GM04503 (cell line): ENCODE measurements at places on chromosomes 5 and 9.

DNA sequence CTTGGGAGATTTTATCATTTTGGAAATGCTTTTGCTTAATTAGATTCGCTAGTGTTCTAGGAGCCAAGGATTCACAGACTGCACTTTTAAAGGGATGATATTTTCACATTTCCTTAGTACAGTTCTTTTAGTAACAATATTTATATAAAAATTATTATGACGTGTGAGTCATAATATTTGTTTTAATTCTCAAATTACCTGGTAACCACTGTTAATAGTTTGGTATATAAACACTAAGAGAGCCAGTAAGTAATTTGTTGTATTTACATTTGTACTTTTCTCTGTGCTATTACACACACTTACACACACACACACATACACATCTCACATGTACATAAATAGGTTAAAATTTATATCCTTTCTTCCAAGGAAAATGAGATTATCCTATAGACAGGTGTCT is 58.8 kb upstream of the RAD23B start:
- no peak for DNase-seq

DNA sequence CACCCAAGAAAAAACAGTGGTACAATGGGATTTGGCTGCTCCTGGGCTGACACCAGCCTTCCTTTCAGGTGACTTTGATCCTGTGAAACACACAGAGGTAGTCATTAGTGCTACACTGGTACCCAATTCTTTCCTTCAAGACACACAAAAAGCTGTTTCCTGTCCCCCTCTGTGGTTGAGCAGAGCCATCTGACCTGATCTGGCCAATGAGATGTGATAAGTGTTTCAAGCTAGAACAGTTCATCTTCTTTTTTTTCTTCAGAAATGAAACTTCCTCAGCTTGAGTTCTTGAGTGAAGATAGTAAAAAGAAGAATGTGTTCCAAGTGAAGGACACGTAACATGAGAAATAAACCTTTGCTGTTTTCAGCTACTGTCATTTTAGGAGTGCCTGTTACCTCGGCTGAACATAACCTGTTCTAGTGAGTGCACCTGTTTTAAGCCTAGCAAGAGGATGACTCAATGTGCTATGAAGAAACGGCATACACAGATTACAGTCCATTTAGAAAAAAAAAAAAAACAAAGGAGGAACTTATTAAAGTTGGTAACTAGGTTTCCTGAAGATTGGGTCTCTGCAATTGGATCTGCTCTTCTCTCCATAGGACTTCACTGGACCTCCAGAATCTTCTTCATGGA is 287.8 kb downstream of the GAS1 start:
- DNase-seq, result no peak

- DNase-seq, result no peak
Observed at GRCh38 chr5:139382807-139383206, 290 bp downstream of the SLC23A1 start.

DNA sequence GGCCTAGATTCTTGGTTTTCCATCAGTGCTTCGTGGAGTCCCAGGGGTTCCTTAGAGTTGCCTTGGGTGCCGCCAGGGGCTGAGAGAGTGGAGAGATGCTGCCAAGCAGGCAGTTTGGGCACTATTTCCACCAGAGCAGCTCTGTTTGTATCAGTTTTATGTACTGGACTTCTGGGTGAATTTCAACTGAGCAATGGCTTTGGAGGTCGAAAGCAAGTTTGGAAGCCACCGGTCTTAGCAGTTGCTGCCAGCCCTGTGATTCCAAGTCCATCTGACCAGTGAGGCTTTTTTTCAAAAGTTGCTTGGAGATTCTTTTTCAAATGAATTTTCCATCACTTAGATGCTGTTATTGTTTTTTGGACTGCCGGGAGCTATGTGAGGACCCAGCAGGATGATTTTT is 68.5 kb downstream of the ANGPTL2 start:
- DNase-seq, result no peak

DNA sequence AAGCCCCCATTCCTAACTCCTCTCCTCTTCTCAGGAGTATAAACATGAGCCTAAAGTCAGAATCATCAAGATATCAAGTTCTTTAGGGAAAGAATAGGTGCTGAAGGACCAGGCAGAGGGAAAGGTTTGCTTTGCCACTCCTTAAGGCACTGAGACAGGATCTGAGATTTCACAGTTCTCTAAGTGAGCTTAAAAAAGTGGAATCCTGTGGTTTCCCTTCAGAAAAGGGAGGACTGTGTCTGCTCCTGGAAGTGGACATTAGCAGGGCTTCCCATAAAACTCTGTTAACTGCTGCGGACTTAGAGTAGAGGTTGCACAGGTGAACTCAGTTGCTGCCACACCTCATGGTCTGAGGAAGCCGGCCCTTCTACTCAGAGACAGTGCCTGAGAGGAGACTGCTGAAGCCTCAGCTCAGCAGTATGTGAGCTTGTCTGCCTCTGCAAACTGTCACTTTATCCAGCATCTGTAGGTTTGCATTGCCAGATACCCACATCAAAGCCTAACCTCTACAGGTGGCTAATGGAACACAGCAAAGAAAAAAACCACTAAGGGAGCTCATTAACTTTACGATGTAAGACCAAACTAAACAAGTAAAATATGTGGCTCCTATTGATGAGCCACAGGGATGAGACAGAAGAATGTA is 42.9 kb downstream of the RIC1 start:
- DNase-seq, result no peak

GRCh38 chr5:107704681-107705401 is 34.1 kb upstream of the EFNA5 start:
- no peak for DNase-seq

GRCh38 chr5:6961837-6962635 is 248.8 kb downstream of the TENT4A start:
- no peak for DNase-seq

GRCh38 chr9:116991051-116991450 is 303.9 kb downstream of the TRIM32 start:
- no peak for DNase-seq

- no peak for DNase-seq
Observed at GRCh38 chr9:134391319-134392231, 65.3 kb downstream of the RXRA start.

DNA sequence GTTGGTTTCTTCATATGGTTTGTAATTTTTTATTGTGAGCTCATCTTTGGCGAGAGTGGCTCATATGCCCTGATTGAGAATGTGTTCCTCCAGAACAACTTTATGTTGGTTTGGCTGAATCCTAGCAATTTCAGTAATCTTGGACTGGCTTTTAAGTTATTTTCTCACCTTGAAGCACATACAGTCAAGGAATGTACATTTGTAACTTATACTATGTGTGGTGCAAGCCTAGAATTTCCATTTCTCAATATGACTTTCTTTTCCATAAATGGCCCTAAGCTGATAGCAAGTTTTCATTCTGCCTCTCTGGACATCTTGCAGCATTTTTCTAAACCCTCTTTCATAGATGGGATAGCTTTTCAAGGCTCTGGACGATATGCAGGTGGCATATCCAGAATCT is 247.5 kb downstream of the DOCK8 start:
- DNase-seq, result no peak

GRCh38 chr5:57891443-57891842 is 408.8 kb upstream of the ACTBL2 start:
- no peak for DNase-seq

- no peak for DNase-seq
Observed at GRCh38 chr5:5881294-5881693, 458.8 kb downstream of the ICE1 start.

GRCh38 chr9:135848341-135849047 is 58.9 kb downstream of the CAMSAP1 start:
- DNase-seq, result no peak

- DNase-seq, result no peak
Observed at GRCh38 chr5:133219296-133219695, 167.5 kb downstream of the HSPA4 start.

DNA sequence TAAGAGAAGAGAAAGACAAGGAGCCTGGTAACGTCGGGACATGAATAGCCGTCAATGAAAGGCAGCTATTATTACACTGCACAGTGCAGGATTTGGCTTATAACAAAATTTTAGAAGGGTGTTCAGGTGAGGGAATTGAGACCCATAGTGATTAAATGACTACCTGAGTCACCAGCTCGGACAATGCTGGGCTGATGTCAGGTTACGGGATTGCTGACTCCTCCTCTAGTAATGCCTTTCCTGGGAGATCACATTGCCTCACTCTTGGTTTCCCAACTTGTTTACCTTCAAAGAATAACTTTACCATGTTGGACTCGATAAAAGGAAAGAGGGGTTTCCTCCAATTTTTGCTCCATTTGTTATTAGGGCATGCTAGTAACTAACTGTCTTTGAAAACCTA is 132.6 kb downstream of the GHR start:
- no peak for DNase-seq

DNA sequence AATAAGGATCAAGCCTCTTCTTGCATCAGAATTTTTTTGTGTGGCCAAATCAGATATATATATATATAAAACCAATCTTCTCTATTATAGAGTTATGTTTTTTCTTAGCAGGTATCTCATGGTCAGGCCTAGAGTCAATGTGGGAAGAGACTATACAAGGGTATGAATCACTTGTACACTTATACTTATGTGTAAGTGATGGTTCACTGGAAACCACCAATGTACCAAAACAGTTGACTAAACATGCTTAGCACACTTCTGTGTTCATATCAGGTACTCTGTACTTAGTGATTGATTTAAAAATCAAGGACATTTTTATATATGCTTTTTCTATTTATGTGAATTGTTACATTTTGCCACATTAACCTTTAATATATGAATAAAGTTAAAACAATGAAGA is 92.6 kb downstream of the CWC27 start:
- DNase-seq, result no peak

DNA sequence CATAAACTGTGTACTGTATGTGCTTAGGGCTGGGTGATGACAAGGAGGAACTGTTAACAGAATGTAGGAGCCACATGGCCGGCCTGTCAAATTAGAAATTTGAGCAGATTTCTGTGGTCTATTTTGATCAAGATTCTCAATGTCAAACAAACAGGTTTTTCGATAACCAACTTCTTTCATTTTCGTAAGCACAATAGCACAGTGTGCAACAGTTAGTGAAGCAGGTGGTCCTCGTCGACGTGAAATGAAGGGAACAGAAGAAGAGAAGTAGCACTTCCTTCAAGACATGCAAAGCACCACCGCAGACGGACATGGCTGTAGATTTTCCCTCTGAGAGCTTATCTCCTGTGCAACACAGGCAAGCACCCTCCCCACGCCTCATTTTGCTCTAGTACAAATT is 252.1 kb downstream of the CRB2 start:
- no peak for DNase-seq

GRCh38 chr9:8962084-8962483 is 1162.5 kb upstream of the DMAC1 start:
- DNase-seq, result no peak

DNA sequence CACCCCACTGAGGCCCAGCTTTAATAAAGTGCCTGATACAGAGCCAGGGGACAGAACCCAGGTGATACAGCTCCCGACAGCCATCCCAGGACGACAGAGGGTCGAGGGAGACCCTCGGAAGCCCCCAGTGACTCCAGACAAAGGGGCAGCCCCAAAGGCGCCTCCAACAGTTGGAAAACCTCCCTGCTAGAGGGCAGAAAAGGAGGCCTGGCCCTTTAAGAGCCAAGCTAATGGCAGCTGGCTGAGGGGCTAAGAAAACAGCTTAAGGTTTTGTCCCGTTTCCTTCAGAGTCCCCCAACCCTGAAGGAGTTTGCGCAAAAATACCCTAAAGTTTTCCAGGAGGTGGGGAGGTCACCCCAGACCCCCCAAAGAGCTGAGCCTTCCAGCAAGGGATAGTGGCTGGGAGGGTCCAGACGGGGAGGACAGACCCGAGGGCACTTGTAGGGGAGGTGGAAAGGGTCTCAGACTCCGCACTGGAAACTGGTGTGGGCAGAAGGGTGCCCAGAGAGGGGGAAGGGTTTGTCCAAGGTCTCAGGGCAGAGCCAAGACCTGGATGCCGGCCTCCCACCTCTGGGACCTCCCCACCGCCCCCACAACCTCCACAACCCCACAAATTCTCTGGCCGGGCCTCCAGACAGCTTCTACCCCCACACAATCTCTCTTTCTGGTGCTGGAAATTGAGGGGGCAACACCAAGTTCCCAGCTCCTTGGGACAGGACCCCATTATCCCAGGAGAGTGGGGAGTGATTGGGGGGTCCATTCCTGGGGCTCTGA is 8.2 kb upstream of the AK1 start:
- no peak for DNase-seq

DNA sequence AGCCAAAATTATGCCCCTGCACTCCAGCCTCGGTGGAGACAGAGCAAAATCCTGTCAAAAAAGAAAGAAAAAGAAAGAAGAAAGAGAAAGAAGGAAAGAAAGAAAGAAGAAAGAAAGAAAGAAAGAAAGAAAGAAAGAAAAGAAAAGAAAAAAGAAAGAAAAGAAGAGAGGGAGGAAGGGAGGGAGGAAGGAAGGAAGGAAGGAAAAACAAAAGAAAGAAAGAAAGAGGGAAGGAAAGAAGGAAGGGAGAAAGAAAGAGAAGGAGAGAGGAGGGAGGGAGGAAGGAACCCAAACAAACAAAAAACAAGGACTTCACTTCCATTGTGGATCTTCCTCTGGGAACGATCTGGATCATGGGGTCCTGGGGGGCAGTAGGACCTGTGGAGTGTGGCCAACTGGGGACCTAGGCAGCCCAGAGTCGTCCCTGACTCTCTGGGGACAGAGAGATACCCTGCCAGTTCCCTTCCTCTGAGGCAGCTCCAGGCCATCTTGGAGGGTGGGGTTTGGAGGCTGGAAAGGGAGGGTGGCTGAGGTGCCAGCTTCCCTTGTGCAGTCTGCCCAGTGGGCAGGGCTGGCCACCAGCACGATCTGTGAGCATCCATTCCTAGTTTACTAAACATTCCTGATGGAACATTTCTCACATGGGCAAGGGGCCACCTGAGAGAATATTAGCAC is 216.8 kb downstream of the PAX5 start:
- no peak for DNase-seq

- no peak for DNase-seq
Observed at GRCh38 chr5:124044613-124045012, 532.6 kb downstream of the CSNK1G3 start.

DNA sequence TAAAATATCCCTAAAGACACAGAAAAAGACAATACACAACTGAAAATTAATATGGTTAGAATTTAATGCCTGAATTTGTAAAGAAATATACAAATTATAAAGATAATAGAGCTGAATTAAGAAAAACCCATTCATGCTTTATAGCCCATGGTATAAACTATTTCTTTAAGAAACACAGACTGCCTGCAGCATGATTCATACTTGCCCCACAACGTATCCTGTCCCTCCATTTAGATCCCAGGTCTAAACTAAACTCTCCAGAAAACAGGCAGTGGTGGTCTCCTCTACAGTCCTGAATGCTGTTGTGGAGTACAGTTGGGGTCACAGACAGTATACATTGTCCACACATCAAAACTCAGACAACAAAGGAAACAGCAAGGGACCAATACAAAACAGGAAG is 24.8 kb downstream of the IL6ST start:
- DNase-seq, result no peak

DNA sequence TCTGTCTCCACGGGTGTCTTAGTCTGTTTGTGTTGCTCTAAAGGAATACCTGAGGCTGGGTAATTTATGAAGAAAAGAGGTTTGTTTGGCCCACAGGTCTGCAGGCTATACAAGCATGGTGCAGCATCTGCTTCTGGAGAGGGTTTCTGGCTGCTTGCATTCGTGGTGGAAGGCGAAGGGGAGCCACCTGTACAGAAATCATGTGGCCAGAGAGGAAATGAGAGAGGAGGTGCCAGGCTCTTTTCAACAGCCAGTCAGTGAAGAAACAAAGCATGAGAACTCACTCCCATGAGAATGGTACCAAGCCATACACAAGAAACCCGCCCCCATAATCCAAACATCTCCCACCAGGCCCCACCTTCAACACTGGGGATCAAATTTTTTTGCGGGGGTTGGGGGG is 53.4 kb downstream of the PFDN1 start:
- no peak for DNase-seq

- DNase-seq, result no peak
Observed at GRCh38 chr5:8349855-8350254, 480.9 kb downstream of the MTRR start.
